ENCODE measurements at places on chromosomes 11 and 22. TPM values are rescaled to one million over a fixed set of nuclear protein-coding genes. Genes with fewer than 3 reads are reported as not detected.

The TMPRSS5 gene
- 0.28 TPM for total RNA-seq

DNA sequence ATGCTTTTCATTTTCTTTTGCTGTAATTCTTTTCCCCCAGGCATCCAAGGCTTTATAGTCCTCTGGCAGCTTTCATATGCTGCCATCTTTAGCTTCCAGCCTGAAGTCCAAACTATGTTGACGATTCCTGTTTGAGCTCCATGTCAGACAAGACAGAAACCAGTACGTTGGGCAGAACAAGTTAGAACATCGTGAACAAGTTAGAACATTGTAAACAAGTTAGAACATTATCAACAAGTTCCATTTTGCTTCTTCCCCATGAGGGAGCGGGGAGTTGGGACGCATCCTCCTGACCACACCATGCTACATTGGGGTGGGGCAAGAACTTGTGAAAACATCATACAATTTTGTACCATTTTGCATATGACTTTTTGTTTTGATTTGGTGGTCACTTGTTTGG lies 23.9 kb downstream of the GLB1L2 start:
- DNase-seq = no peak

DNA sequence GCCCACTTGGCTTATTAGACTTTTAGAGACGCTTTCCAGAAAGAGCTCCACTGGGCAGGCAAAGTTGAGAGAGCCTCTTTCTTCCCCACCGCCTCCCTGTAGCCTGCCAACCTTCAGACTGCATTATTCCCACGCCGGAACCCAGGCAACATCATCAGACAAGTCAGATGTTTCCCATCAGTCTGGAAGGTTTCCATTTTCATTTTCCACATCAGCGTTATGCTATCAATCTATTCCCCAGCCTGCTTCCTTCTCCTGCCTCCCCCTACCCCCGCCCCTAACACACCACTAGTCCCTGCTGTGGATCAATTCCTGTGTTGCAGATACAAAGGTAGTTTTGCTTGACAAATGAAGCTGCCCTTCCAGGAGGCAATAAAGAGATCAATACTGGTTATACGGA lies 184.8 kb downstream of the DSCAML1 start:
- DNase-seq = no peak

- no peak for DNase-seq
These were observed 12.5 kb upstream of the SELENOH start for GRCh38 chr11:57728829-57729228.

GRCh38 chr11:70536051-70536877 lies 137.9 kb downstream of the CTTN start:
- DNase-seq = no peak

All from thymus (tissue), 14 donors.